Choroid plexus epithelial cell (primary cell): ENCODE measurements at places on chromosomes 2 and 18.

DNA sequence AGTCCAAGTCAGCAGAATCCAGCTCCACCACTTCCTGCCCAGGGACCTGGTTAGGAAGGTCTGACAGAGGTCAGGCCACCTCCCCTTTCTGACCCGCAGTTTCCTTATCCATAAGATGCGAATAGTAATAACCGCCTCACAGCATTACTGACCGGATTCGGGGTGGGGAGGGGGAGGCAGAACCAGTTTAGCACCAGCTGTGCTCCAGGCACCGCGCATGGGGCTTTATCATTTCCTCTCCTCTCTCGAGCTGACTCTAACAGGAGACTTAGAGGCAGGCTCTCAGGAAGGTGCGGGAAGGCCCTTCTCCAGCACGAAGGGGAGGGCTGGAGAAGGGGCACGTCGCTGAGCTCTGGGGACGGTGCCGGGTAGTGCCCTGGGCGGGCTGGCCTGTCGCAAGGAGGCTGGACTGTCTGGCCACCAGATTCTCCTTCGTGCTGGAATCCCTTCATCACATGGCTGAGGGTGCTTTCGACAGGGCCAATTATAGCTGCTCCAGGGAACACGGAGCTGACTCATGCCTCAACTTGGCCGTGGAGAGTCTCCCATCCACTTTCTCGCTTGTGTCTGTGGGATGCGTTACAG is 5.7 kb downstream of the EHD3 start:
- peak; percentile 75 for DNase-seq

DNA sequence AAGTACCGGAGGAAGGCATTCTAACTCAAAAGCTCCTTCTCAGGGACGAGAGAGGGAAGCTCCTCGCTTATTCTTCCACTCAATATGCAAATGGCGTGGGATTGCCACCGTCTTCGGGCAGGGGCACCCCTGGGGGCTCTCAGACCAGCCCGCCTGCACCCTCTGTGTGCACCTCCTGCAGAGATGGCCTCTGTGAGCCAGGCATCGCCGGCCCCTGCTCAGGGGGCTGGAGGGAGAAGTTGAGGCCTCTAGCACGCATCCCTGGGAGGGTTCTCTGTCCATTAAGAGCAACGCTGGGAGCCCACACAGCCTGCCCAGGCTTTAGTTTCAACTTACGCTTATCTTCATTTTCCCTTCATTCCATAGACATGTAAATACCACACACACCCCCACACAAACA is 125.3 kb downstream of the MBP start:
- no peak for DNase-seq

DNA sequence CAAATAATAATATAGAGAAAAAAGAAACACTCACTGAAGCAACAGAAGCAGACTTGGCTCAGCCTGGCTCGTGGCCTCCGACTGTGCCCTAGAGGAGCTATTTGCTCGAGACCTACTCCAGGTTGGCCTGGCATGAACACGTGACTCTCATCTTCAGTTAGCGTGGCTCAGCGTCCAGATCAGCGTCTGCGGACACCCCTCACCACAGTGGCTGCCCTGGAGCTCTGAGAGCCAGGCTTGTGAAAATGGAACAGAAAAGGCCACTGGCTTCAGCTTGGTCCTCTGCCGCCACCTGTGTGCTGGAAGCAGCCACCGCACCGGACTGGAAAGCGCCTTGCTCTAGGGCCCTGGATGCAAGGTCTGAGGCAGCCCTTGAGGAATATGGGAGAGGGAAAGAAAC is 1184.0 kb upstream of the GYPC start:
- DNase-seq, result peak; percentile 1

DNA sequence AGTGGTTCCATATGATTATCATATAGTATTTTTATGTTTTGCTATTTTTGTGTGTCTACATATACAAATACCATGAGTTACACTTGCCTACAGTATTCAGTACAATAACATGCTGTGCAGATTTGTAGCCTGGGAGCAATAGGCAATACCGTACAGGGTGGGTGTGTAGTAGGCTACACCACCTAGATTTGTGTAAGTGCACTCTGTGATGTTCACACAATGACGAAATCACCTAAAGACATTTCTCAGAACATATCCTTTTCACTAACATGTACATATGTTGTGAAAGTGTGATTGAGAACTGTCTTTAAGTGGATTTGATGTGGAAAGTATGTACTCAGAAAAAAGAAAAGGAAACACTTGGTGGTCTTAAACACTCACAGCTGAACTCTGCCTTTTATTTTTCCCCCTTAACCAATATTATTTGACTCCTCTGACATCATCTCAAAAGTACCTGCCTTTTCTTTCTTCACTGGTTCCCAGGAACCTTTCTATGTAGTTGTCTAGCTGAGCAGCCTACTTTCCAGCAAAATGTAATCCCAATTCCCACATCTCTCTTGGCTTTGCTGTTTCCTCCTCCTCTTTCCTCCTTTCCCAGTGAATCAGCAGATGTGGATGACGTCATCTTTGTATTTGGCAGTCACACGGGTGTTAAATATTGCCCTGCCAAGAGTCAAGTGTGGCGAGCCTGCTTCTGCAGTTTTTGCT is 47.7 kb downstream of the OSBPL6 start:
- DNase-seq, result peak; percentile 87

- peak; percentile 97 for DNase-seq
Observed at GRCh38 chr18:22193466-22193865, 24.1 kb downstream of the GATA6 start.

DNA sequence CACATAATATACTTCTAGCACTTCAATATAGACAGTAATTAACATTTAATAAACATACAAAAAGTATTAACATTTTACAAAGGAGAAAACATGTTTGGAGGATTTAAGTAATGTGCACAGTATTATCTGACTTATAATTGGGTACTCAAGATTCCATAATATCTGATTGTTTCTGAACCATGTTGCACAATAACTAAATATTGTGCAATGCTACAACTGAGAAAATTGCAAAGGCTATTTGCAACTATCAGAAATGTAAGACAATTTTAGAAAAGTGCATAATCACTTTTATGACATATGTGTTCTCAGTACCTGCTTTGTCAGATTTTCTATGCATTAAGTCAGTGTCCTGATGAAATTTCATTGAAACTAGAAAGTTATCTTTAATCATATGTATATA is 934.6 kb downstream of the SOCS6 start:
- peak; percentile 20 for DNase-seq
